Amygdala (tissue), 56 donors: ENCODE measurements at places on chromosomes 11 and 22.

GRCh38 chr11:13315517-13316432, 38.2 kb downstream of the BMAL1 start:
- DNase-seq = no peak

GRCh38 chr22:47370448-47371262, 608.2 kb downstream of the TBC1D22A start:
- DNase-seq = no peak

DNA sequence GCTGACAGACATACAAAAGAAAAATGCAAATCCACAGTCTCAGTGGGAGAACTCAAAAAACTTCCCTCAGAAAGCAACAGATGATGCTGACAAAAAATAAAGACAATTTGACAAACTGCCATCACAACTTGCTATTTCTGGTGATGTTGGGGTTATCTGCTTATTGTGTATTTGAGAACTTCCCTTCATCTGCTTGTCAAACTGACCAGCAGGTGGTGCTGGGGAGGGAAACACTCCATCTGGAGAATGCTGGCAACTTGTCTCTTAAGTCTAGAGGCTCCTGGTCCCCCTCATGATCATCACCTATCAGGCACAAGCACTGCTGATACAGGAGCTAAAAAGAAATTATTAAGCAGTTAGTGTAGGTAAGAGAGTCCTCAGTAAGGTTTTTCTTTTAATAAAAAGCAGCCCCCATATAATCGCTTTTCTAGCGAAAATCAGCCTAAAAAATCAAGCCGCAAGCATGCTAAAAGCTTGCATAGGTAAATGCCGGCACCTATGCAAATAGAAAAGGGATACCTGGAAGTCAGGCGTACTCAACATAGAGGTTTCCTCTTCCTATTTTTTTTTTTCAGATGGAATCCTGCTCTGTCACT, 9.8 kb upstream of the FAM111B start:
- peak; percentile 2 for DNase-seq

- no peak for DNase-seq
Observed at GRCh38 chr11:13145461-13145860, 132.1 kb upstream of the BMAL1 start.

DNA sequence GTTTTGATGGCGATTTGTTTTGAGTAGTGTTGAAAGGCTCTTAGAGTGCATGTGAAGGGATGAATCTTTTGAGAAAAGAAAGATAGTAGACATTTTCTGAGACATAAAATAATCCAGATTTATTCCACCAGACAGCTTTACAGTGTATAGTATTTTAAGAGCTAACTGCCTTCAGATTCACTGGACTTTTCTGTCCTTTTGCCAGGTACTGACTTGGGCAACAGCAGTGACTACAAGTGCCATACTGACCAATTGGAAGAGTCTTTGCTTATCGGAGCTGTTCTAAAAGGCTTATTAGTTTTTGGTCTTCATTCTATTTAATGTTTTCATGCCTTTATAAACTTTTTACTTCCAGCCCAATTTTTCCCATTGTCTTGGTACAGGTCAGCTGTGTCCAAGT, 32.5 kb downstream of the RTN3 start:
- no peak for DNase-seq

GRCh38 chr11:34316347-34317035, 41.3 kb downstream of the ABTB2 start:
- DNase-seq = no peak

GRCh38 chr11:111047374-111047773, 198.2 kb upstream of the POU2AF2 start:
- DNase-seq = no peak

GRCh38 chr11:15906481-15907035, 449.8 kb downstream of the SOX6 start:
- DNase-seq = no peak

DNA sequence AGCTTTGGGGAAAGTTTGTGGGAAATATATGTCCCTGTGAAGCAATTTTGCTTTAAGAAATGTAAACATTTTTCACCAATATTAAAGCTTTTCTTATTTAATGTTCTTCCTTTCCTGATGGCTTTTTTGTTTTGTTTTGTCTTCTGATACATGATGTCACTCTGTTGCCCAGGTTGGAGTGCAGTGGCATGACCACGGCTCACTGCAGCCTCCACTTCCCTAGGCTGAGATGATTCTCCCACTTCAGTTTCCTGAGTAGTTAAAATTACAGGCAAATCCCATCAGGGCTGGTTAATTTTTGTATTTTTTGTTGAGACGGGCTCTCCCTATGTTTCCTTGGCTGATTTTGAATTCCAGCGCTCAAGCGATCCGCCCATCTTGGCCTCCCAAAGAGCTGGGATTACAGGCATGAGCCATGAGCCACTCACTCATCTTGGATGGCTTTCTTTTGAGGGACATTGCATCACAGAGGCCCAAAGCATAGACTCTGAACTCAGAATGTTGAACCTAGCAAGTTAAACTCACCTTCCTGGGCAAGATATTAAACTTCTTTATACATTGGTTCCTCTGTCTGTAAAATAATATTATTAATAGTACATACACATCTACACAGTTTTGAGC, 651 bp upstream of the CARD16 start:
- DNase-seq = no peak

DNA sequence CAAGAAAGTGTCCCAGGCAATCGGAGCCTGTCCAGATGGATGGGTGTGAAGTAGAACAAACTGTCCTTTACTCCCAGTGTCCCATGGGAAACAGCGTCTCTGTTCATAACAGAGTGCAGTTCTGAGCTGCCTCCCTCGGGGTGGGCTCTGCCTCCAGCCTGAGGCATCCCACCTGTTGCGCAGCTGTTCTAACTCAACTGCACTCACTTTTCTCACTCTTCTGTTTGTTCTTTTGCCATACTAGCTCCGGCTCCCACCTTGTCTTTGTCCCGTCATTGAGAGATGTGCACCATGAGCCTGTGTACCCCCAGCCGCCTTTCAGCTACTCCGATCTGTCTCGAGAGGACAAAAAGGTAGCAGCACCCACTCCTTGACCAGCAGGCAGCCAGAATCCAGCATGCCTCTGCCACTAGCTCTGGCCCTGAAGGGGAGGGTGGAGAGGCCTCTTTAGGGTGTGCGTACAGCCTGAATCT, 20.7 kb upstream of the CDC42EP2 start:
- no peak for DNase-seq

DNA sequence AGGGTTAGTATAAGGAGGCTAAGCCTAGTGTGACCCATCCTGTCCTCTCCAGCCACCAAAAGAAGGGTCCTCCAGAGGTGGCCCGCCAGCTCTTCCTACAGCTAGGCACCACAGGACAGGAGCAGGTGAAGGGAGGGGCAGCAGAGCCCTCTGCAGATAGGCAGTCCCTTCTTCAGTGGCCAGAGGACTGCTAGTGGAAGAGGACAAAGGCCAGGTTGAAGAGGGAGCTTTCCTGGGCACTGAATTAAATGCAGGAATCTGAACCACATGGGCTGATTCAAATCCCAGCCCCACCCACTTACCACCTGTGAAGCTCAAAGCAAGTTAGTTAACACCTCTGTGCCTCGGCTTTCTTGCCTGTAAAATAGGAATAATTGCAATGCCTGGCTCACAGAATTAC, 409.5 kb downstream of the NXPE2 start:
- no peak for DNase-seq

- DNase-seq = no peak
Observed at GRCh38 chr11:124078591-124078990, 36.7 kb upstream of the VWA5A start.

GRCh38 chr11:67280788-67281551, 8.1 kb upstream of the ANKRD13D start:
- no peak for DNase-seq

DNA sequence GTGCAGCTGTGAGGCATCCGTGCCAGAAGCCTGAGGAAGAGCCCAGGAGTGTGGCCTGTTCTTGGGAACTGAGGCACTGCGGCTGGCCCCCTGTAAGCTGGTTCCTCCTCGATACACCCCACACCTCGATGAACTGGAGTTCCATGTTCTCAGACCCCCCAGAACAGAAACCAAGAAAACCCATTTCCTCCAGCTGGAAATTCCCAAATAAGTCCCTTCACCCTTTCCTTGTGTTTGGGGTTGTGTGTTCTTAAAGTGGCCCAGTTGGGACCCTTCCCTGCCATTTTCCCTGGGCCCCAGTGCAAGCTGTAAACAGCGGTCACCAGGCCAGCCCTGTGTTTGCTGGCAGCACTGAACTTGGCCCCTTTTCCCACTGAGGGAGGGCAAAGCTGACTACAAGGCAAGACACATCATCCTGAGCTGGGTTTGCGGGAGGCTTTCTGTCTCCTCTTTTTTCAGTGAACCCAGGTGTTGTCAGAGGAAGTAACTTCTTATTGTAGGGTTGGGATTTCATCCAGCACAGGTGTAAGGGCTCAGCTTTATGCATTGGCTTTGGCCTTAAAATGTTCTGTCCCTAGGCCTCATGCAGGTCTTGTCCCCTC, 60.1 kb upstream of the MPEG1 start:
- no peak for DNase-seq

DNA sequence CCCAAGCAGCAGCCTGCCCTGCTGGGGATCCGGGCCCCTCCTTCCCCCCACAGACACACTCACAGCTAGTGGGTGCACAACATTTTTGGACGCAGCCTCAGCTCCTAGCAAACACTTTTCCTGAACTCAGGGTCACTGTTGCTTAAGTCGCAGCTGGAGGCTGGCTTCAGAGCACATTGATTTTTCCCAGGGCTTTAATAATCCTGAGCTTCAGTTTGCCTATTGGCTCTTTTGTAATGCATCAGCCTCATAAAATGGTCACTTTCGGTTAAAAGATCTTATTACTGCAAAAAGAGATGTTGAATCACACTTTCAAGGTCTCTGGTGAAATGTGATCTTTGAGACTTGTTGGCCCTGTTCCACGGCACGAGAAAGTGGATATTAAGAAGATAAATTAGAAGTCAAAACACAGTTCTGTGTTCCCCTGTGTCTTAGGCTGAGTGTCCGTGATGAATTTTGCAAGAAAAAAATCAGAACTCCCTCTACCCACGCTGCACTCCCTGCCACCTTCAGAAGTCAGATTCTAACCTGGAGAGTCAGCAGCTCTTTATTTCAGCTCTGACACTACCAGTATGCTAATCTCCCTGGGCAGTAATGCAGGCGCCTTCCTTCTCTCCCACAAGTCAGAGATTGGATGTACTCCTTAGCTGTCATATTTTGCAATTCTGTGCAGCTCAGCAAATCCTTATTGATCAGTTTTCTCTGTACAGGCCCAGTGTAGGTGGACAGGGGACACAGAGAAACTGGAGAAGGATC, 158.2 kb upstream of the E2F8 start:
- DNase-seq = no peak

DNA sequence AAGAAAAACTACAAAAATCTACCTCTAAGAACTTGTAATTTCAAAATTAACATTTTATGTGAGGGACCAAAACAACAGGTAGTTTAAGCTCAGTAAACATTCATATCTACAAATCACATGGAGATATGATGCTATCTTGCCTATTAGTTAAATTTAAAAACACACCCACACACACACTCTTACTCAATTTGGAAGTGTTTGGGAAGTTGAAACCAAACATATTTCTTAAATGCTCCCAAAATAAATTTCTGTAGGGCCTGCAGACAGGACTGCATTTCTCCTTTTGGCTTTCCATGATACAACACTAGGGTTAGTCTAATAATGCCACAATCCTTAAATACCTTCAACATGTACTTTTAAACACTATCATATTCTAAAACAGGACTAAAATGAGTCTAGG, 7.0 kb downstream of the PITPNB start:
- DNase-seq = no peak

DNA sequence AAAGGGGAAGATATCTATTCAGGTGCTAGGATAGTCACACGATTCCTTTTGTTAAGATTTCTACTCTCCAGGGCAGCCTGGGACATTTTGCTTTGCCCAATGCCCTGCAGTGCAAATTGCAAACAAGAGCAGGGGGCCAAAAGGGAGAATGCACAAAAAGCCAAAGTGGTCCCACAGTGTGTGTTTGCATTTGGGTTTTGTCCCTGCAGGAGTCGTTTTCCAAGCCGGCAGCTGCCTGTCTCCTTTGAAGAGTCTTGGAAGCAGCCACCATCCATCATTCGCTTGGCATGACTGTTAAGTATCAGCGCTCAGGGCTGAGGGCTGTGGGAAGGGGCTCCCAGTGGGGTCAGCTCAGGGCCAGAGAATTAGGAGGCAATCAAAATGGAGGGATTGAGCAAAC, 184.7 kb downstream of the MIAT start:
- no peak for DNase-seq

- DNase-seq = no peak
Observed at GRCh38 chr22:23085785-23086184, 15.5 kb downstream of the GNAZ start.

- no peak for DNase-seq
Observed at GRCh38 chr22:43326331-43327156, 16.6 kb downstream of the SCUBE1 start.

DNA sequence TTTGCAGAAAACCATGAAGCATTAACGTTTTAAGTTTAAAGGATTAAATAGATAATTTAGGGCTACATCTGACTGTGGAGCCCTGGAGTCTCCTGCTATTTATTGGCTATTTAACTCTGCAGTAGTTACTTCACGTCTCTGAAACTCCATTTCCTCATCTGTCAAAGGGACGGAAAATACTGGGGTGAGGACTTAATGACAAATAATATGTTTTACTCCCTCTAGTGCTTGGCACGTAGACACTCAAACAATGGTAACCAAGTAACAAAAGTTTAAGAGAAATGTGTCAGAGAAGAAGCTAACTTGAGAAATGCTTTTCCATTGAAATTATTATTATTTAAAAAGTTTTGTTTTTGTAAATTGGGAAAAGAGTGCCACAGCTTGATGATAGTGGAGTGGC, 130.7 kb upstream of the RCN1 start:
- DNase-seq = no peak

DNA sequence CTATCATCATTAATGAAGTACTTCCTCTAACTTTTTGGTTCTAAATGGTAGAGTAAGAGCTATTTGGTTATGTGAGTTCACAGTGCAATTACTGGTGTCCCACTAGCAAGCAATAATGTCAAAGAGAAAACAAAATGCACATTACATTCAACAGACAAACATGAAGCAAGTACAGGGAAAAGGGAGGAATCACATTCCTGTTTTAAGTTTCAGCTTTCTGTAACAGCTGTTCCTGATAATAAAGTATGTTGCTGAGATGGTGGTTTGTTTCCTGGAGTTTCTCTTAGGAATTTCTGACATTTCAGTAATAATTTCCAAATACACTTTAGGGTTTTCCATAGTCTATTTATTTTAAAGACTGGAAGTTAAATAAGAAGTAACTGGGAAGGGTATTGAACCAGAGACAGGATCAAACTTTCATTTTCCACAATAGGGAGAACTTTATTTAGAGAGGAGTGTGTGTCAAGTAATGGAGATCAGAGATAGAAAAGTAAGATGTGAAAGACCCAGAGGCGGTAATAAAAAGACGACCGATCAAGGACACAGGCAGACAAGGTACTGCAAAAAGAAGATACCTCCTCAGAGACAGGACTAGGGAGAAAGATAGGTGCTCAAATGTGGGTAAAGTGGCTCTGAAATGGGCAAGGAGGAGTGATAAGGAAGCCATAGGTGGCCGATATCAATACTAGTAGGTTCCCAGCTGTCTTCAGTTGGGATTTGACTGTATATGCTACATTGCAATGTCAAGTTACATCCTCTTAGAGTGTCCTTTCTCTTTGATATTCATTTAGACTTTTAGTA, 20.8 kb upstream of the CLNS1A start:
- no peak for DNase-seq
